ENCODE measurements at places on chromosomes 2 and 18. TPM values are rescaled to one million over a fixed set of nuclear protein-coding genes. Genes with fewer than 3 reads are reported as not detected.

The CHRNG gene
- not detected for total RNA-seq

The SEMA4C gene
- total RNA-seq: 33.8 TPM

The ASB18 gene
- total RNA-seq: not detected

The CCDC88A gene
- 49.2 TPM for total RNA-seq

The CHST9 gene
- 0.18 TPM for total RNA-seq

The RGPD4 gene
- 0.18 TPM for total RNA-seq

The GAL3ST2 gene
- not detected for total RNA-seq

The PLGLB2 gene
- total RNA-seq: 7.0 TPM

All from osteocyte (in vitro differentiated cells).